ENCODE measurements at places on chromosomes 11 and 22. TPM values are rescaled to one million over a fixed set of nuclear protein-coding genes. Genes with fewer than 3 reads are reported as not detected.

GRCh38 chr22:32103658-32104315 is 55.3 kb downstream of the C22orf42 start:
- no peak for DNase-seq

GRCh38 chr22:49460592-49461281 is 366.9 kb downstream of the BRD1 start:
- no peak for DNase-seq

- no peak for DNase-seq
These were observed 39.2 kb upstream of the HMGXB4 start for GRCh38 chr22:35218079-35218478.

- DNase-seq = no peak
These were observed 42.1 kb downstream of the PAMR1 start for GRCh38 chr11:35483131-35483820.

DNA sequence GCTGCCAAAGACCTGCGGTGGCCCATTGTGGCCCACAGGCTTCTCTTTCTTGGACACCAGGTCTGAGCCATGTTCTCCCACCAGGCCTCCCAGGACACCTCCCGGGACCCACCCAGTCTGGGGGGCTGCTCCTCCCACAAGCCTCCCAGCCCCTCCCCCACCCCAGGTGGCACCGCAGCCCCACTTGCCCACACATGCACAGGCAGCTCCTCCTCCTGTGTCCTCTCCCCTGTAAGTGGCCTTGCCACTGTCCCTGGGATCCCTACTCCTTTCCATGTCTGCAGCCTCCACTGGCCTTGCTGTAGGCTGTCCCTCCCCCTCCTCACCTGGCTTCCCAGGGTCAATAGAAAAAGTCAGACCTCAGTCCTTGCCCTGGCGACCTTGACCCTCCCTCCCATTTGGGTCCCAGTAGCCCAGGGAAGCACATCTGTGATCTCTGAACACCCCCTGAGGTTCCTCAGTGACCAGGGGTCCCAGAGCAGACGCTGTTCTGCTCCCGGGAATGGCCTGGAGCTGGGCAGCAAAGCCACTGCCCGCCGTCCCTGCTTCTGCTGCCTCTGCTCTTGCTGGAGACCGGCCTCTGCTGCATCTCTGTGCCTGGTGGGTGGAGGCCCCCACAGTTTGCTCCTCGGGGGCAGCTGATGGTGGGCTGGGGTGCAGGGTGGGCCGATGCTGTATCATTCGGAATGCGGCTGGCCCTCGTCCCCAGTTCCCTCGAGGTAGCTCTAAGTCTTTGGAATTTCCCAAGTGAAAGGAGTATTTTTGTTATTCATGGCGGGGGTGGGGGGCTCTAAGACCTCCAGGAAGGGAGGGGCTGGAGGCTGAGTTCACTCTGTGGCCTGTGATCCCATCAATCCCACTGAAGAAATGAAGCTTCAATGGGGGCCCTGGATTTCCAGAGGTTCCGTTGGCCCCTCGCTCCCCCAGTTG is 43.6 kb downstream of the ARHGAP8 start:
- DNase-seq = no peak

- no peak for DNase-seq
These were observed 2.2 kb downstream of the NCAM1 start for GRCh38 chr11:112963368-112963955.

DNA sequence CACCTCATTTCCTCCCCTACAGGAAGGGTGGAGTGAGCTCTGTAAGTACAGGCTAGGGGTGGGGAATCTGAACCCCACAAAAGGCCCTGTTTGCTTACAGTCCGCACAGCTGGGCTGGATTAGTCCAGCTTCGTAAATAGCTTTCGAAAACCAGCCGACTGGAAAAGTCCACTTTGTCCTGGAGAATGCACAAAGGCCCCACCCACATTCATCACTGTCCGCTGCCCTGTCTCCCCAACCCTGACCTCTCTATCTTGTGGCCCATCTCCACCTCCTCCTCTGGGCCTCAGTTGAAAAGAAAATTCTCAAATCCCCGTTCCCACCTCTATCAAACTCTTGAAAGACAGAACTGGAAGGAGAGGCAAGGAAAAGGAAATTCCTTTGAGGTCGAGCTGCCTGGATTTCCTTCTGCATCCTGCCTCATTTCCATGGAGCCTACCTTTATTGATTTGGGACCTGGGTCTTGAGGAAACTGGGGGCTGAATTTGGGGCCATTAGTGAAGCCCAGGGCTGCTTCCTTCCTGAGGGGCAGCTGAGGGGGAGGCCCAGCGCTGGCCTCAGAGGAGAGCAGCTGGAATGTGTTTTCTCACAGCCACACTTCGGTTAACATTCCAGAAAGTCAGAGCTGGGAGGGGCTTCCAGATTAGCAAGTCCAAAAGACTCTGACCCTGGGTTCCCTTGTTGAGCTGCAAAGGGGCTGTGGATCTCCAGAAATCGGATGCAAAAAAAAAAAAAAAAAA is 147.6 kb downstream of the FBXO7 start:
- DNase-seq = peak; percentile 89

- no peak for DNase-seq
These were observed 34.0 kb downstream of the KCNC1 start for GRCh38 chr11:17768547-17768946.

DNA sequence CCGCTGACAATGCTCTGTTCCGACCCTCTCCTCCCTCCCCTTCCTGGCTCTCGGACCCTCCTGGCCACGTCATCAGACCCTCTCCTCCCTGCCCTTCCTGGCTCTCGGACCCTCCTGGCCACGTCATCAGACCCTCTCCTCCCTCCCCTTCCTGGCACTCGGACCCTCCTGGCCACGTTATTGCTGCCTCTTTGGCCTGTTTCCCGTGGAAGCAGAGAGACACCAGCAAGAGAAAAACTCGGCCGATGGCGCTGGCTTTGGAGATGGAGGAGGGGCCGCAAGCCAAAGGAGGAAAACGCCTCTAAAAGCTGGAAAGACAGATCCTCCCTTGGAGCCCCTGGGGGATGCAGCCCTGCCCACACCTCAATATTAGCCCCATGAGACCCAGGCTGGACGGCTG is 463.3 kb downstream of the BRD1 start:
- DNase-seq = no peak

DNA sequence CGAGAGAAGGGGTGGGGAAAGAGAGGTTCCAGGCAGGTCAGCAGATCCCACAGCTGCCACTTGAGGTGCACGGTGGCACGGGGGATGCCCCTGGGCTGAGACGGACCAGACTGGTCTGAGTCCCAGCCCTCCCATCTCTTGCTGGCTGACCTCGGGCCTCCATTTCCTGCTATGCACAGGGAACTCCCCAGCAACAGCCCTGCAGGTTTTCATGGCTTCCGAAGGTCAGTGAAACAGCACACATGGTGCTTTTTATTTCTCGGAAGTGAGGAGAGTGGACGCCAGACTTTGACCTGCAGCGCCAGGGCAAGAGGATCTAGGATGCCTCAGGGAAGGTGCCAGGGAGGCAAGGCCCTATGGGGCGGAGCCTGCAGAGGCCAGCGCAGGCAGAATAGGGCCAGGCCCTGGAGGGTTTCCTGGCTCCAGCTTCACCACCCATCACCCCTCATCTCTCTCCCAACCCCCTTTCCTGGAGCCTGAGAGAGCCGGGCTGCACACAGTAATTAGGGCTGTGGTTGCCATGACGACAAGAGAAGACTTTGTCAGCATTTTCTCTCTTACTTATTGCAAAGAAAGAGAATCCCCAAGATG is 29.5 kb downstream of the SLC22A12 start:
- DNase-seq = no peak

- no peak for DNase-seq
These were observed 29.2 kb downstream of the SGSM3 start for GRCh38 chr22:40399621-40400020.

- DNase-seq = no peak
These were observed 483.0 kb downstream of the MN1 start for GRCh38 chr22:27318516-27318915.

The NRGN gene
- 1.3 TPM for total RNA-seq

The CYTH4 gene
- total RNA-seq = 6.1 TPM

The FAM111B gene
- not detected for total RNA-seq

The STK33 gene
- 23.8 TPM for total RNA-seq

The SOX6 gene
- total RNA-seq = 6.1 TPM

The SLC22A6 gene
- total RNA-seq = not detected

The ROBO4 gene
- 9.1 TPM for total RNA-seq

The UBASH3B gene
- 2.1 TPM for total RNA-seq
